Stimulated activated CD8-positive, alpha-beta memory T cell treated with anti-CD3 and anti-CD28 coated beads, Interleukin-2, amount 100 ng/mL, for 1 hour (primary cell): ENCODE measurements at places on chromosomes 4 and X.

- DNase-seq: no peak
Measured at GRCh38 chr4:19623866-19624265, 627.8 kb upstream of the SLIT2 start.

GRCh38 chrX:65925005-65925404 lies 114.9 kb downstream of the VSIG4 start:
- DNase-seq: no peak

DNA sequence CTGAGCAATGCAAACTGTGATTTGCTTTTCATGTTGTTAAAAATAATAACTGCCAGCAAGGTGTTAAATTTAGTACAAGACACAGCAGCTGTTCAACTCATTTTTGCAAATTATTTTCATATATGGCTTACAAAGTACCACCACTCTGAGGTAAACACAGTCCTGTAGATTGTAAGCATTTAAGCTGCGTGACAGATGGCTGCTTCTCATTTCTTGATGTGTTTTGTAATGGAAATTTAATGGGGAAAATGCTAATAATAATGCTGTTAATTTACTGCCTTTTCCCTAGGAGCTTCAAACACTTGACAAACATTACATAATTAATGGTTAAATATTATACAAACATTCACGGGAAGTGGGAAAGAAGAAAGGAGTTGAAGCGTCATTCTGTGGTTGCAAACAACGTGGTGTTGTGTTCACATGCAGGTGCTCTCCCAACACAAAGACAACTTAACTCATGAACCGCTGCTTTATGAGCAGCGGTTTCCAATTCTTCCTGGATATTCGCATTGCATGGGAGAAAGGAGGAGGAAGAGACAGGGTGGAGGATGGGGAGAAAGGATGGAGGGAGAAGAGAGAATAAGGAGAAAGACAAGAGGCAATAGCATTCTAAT lies 236.8 kb upstream of the VCX start:
- DNase-seq: no peak

DNA sequence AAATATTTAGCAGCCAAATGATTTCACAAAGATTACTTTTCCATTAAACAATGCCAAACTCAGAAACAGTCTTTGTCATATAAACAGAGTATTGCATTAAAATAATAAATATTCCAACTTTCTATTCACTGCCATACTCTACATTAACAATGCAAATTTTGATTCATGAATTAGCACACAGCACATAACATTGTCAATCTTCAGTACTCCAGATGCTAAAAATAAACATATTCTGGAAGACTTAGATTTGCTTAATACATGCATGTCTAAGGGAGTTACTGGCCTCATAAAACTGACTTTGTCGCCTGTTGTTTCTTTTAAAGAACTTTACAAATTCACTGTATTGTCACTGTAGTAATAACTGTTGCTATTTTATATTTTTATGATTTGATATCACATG lies 131.6 kb downstream of the TMEM144 start:
- DNase-seq: no peak

DNA sequence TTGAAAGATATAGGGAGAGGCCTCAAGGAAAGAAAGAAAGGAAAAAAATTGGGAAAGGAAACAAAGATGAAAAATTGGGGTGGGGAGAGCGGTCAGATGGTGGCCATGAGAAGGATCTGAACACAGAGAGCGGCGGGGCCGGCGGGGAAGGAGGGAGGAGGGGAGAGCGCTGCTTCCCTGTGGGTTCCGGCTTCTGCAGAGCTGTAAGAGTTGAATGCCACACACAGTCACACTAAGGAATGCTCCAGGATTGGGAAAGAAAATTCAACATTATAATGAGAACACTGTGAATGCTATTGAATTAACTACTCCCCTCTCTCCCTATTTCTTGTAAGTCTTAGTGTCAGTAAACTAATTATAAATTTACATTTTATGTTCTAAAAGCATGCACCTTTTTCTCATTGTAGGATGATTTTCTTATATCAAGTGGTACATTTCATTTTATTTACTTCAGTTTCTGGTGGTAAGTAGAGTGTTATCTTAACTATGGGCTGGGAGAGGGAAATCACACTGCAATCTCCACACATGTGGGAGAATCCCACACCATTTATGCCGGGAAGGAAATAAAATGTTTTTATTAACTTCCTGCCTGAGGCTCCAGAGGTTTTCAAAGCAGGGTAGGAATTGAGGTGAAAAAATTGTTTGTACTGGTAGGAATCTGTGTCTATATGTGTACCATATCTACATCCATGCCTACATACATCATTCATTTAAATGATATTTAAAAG lies 904 bp downstream of the F11 start:
- DNase-seq: no peak

GRCh38 chrX:2445662-2446623 lies 54.8 kb downstream of the DHRSX start:
- DNase-seq: no peak

- no peak for DNase-seq
Measured at GRCh38 chr4:79977131-79977840, 95.7 kb downstream of the ANTXR2 start.

DNA sequence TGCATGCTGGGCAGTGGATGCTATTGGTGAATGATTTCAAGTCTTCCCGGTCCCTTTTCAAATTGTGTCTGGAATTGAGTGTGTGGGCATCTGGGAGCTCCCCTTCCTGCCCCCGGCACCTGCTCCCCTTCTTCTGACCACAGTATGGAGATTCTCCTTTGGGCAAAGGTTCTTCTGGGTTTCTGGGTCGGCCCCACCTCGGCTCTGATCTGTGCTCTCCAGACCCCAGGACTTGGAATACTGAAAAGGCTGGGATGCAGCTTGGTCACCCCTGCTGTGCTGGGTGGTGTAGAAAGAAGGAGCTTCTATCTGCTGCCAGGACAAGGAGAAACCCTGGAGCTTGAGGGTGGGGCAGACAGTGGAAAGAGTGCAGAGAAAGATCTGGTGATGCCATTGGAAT lies 78.8 kb downstream of the WFS1 start:
- no peak for DNase-seq

DNA sequence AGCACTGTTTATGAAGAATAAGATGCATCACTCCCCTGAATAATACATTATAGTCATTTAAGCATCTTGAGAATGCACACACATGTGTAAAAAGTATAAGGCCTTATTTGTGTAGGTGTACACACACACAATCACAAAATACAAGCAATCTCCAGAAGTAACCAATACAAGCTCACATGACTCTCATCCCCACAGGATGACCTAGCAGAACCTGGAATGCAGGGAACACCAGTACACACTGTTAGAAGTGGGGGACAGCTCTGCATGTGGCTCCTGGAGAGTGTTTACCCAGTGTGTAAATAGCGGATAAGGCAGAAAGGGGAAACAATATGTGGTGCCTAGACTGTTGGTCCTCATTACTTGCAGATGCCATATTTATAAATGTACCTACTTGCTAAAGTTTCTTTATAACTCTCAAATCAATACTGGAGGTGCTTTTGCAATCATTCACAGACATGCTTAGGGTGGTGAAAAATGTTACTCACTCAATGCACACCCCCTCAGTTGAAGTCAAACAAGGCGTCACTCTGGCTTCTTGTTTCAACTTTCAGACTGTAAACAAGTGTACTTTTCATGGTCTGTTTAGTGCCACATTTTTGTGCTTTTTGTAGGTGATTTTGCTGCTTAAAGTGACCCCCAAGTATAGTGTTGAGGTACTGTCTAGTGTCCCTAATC lies 73.1 kb downstream of the MAGEB17 start:
- no peak for DNase-seq

DNA sequence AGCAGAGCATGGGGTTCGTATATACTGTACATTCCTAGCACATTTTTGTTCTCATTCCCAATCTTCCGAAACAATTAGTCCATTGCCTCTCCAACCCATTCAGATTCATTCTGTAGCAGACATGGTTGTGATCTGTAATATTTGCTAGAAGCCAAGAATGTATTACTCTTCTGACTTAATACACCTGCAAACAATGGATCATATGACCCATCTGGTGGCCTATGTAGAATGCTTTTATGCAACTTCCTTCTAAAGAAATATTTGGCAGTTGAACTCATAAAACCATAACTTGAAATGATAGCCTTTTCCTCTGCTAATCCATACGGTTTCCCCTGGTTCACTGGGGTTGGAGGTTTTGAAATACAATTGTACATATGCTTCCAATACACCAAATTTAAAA lies 32.8 kb upstream of the SGMS2 start:
- no peak for DNase-seq

GRCh38 chrX:49029876-49030275 lies 13.3 kb downstream of the TFE3 start:
- DNase-seq: no peak

DNA sequence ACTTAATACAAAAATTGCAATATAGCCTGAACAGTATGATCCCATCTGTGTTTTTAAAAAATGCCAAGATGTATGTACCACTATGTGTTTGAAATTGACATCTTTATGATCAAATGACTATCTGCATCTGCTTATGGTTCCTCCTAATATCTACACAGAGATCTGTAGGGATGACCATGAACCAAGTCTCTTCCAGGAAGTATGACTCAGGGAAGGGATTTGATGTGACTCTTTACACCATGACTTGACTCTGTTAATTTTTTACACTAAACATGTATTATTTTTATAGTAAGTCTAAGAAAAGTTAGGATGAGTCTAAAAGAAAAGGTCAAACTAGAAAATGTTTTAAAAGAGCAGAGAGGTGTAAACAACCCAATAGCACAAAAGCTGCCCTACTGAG lies 164.0 kb downstream of the SH3KBP1 start:
- no peak for DNase-seq

DNA sequence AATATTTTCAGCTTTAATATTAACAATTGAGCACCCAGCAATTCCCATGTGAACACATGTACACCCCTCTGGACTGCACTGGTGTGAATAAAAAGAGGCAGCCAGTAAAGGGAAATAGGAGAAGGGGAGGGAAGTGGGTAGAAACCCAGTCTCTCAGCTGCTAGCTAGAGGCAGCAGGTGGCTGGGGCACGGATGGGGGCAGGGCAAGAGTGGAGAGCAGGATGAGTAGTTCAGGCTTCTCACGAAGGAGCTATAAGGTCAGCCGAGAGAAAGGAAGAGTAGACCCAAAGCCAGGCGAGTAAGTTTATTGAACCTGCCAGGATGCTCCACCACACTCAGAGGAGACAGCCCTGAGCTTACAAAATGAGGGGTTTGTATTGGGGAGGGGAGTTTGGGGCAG lies 184.8 kb upstream of the MTMR8 start:
- no peak for DNase-seq

- DNase-seq: no peak
Measured at GRCh38 chr4:151153585-151153984, 54.2 kb downstream of the RPS3A start.

GRCh38 chrX:34343001-34343400 lies 210.9 kb upstream of the FAM47A start:
- no peak for DNase-seq

DNA sequence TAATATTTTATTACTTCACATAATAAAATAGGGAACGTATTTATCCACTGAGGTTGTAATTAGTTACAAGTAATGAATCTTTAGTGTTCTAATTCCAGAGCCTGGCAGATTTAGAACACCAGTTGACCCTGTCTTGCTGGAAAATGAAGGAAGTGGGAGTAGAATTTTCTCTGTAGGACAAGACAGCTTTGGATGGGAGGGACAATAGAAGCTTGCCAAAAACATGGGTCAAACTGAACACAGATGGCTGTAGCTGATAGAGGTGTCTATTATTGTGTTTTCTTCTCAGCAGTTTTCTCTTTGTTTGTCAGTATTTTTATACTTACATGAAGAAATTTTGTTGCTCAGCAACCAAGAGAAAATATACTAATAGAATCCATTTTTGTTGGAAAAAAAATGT lies 20.2 kb downstream of the FAT4 start:
- no peak for DNase-seq

- DNase-seq: no peak
Measured at GRCh38 chr4:38160487-38161207, 200.4 kb downstream of the PTTG2 start.

DNA sequence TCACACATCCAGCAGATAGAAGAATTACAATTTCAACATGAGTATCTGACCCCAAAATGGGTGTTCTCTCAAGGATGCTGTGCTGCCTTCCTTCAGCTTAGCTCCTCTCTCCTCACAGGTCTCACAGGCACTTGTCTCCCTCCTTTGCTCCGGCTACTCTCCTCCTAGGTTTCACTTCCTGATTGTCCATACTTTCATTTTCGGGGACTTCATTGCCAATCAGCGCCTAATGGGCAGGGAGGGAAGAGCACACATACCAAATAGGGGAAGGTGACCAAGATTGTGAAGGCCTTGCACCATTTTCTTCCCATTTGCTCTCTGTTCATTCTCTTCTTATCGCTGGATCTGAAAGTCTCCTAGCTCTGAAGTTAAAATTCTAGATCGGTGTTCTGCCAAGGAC lies 125.4 kb upstream of the EOLA2 start:
- DNase-seq: no peak

DNA sequence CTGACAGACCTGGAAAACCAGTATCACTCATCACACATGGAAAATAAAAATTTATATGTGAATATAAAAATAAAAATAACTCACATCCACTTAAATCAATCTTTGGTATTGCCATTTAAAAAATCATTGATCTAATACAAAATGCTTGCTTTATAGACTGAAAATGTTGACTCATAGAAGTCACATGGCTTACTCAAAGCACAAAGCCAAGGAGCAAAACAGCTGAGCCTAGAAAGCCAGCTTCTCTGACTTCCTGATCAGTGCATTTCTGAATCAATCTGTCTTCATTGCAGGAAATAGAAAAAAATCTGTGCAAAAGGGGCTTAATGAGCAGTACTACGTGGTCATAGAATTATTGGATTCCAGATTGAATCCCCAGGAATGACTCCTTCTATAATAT lies 176.9 kb upstream of the HS3ST1 start:
- DNase-seq: no peak

- no peak for DNase-seq
Measured at GRCh38 chr4:114875630-114876029, 237.8 kb downstream of the NDST4 start.

- no peak for DNase-seq
Measured at GRCh38 chr4:39259571-39260330, 77.4 kb downstream of the WDR19 start.

- DNase-seq: no peak
Measured at GRCh38 chr4:20062054-20062453, 189.7 kb upstream of the SLIT2 start.

DNA sequence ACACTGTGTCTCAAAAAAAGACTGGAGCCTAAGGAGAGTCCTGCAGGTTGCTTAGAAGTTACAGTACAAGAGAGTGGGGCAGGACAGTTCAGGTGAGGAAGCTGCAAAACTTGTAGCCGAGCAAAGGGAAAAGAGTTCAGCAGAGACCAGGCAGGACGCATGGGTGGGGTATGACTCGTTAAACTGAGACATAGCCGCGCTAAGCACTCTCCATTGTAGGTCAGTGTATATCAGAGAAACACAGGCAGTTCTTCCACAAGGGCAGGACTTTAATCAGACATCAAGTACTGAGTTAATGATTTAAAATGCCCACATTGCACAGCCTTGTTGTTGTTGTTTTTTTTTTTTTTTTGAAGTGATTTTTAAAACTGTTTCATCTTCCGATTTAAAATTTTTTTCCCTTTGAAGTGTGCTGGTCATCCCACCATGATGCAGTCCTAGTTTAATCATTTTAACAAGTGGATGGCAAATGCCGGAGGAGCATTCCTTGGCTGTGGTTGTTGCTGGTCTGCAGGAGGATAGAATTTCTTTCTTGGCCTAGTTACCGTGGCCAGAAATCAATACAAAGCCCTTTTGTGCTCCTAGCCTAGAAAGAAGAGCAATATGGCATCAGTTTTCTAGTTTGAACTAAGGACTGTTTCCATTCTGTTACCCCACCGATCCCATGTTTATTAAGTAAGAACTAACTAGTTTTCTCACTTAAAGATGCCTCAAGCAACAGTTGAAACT lies 10.3 kb downstream of the LAP3 start:
- DNase-seq: no peak
